Stimulated activated CD8-positive, alpha-beta memory T cell treated with anti-CD3 and anti-CD28 coated beads, Interleukin-7, amount 100 ng/mL, for 48 hours (primary cell): ENCODE measurements at places on chromosomes 2 and 18.
A peak's percentile ranks its signal among the peaks of the same experiment; 100 is the strongest.

DNA sequence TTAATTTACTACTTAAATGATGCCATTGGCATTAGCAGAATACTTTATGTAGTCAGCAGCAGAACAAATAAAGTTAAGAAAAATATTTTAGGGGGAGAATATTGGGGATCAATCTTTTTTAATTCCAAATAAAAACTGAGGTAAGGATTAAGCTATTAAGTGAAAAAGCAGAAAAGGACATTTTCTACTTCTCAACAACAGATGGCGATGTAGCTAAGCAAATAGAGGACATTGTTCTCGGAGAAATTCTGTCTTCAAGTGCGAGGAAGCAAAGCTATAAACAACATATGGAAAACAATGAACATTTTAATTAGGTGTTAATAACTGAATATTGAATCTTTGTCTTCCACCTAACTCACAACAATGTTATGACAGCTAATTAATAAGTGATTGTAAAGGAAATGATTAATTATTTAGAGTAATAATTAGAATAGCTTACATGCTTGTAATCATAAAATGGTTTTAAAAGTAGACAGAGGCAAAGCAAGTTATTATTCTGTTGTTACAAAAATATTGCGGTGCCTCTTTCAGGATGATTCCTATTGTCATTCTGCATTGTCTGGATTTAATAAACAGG is 32.9 kb upstream of the CCDC93 start:
- DNase-seq = no peak

GRCh38 chr2:223537651-223538601 is 64.2 kb downstream of the SCG2 start:
- no peak for DNase-seq

DNA sequence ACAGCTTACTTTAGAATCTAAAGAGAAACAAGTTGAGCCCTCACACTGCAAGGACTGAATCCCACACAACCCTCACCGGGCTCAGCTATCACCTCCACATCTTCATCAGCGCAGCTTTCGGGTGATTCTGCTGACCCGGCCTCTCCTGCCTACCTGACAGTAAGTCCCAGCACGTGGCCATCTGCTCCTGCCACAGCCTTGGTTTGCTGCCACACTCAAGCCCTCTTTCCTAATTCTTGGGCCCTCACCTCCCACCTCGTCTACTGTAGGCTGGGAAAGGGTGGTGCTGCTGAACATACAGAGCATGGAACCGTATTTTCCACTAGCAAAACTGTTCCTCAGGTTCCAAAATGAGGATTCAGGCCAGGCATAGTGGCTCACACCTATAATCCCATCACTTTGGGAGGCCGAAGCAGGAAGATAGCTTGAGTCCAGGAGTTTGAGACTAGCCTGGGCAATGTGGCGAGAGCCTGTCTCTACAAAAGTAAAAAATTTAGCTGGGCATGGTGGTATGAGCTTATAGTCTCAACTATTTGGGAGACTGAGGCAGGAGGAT is 55.3 kb upstream of the HAAO start:
- no peak for DNase-seq

GRCh38 chr2:201813996-201814760 is 7.8 kb downstream of the CDK15 start:
- no peak for DNase-seq

DNA sequence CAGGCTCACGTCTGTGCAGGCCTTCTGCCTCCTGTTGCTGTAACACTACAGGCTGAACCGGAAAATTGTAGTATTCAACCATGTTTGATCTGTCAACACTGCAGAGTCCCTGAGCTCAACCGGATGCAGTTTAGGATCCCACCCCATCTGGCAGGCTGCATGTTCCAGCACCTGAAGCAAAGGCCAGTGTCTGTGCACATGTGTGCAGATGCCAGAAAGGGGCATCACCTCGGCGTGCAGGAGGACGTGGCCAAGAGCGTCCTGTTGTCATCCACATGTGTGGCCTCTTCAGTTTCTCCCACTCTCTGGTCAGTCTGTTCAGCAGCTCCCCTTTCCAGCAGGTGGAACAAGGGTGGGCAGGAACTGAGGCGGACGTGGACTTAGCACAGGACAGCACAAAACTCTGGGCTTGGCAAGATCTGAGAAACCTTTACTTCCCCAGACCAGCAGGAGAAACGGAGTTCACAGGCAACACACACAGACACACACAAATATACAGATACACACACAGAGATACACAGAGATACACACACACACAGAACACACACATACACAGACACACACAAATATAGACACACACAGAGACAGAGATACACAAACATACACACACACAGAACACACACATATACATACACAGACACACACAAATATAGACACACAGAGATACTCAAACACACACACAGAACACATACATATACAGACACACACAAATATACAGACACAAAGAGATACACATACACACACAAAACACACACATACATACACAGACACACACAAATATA is 111.3 kb downstream of the NDUFA10 start:
- DNase-seq = no peak

GRCh38 chr2:144833075-144833637 is 313.2 kb upstream of the ZEB2 start:
- DNase-seq = no peak

DNA sequence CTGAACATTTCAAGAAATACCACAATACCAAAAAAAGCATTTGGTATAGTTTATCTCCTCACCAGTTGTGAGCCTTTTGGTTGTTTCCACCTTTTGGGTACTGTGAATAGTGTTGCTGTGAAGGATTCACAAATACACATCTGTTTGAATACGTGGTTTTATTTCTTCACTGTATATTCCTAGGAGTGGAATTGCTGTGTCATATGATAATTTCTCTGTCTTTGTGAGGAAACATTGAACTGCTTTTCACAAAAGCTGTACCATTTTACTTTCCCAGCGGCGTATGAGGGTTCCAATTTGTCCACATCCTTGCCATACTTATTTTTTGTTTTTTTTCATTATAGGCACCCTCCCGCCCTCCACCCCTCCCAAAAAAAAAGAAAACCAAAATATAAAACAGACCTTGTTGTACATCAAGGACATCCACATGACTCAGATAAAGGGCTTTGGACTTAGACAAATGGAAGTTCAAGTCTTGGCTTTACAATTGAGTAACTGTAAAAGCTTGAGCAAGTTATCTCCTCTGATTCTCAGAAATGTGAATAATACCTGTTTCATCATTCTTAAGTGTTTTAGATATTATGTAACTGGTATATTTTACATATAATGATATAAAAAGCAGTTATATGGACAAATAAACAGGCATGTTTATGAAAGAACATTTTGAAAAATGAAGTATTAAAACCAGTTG is 19.0 kb downstream of the UBE2E3 start:
- no peak for DNase-seq

GRCh38 chr2:175103191-175103590 is 64.8 kb downstream of the ATF2 start:
- no peak for DNase-seq

GRCh38 chr2:228590681-228591080 is 409.2 kb upstream of the SPHKAP start:
- DNase-seq = no peak

DNA sequence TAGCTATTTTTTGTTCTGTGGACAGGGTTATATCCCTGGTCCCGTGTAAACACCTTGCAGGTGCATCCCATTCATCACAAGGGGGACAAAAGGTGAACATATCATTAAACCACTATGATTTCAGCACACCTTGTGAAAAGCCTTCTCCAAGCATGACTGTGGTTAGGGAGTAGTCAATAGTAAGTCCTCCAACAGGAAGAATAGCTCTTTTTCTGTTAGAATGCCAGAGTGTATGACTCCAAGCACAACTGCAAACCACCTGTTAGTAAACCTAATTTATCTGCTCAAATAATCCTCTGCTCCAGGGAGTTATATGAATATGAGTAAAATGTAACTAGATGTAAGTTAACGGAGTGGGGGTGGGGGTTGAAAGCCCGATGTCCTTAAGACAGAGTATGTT is 240.5 kb downstream of the AGPS start:
- DNase-seq = no peak

DNA sequence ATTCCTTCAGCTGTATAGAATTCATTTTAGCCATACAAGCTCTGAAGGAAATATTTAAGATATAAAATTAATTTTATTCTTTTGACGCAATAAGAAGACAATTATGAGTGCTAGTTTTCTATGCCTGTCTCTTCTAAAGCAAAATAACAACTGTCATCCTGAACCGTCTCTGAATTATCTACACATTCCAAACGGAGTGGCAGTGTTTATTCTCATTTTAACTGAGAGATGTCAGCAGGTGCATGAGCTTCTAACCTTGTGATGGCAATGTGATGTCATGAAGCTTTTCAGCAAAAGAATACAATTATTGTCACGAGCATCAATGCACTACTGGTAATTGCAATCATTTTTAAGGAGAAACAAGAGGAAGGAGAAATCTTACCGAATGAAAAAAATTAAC is 274.8 kb downstream of the SPAG16 start:
- no peak for DNase-seq

DNA sequence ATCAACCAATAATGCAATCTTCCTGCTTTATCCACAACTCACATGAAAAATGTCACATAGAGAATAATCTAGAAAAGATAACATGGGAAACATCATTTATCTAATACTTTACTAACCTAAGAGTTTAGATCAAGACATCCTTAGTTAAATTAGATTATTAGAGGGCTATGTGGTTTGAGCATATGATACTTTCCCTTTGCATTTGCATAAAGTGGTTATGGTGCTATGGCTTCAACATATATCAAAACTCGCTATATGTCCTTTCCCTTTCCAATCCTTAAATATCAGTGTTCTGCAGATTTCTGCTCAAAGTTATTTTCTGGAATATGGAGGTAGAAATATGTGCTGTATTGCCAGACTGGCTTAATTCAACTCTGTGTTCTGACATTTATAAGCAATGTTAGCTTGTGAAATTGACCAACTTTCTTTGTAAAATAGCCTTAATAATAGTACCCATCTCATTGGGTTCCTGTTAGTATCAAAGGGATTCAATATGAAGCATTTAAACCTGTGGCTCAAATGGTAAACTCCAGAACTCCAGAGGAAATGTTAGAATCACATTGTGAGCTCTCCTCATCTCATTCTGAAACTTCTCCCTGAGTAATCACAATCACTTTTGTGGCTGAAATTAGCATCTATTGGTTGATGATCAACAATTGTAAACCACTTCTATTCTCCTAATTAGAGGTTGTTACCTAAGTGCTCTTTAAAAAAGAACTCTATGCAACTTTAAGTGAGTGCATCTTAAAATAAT is 1089.9 kb upstream of the SLC39A10 start:
- no peak for DNase-seq

DNA sequence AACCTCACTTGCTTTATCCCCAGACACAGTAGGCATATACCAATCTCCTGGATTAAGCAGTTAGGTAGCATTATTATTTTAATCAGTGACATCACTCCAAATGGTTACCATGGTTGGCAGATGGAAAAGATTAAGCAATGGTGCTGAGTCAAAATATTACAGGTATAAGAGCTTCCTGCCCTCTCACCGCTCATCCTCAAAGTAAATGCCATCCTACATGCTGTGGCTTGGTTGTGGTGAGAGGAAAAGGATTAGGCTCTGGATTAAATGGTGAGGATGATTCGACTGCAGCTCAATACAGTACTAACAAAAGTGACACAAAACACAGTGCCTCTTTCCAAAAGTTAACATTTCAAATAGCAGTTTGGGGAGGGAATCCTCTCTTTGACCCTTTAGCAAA is 108.9 kb upstream of the ACAA2 start:
- no peak for DNase-seq

DNA sequence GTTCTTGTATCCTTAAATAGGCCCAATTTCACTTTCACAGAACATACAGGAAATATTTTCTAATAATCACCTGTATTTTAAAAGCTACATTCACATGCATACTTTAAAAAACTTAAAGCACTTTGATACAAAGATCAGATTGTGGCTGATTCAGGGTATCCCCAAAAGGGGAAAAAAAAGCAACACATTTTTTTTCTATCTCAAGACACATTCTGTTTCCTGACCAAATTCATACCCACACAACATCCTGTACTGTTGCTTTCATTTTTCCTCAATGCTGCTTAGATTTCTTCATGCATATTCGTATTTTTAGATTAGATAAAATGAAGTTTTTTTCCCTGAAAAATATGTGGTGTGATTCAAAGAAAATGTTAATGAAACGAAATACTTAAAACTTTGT is 122.5 kb downstream of the TMEFF2 start:
- DNase-seq = no peak

DNA sequence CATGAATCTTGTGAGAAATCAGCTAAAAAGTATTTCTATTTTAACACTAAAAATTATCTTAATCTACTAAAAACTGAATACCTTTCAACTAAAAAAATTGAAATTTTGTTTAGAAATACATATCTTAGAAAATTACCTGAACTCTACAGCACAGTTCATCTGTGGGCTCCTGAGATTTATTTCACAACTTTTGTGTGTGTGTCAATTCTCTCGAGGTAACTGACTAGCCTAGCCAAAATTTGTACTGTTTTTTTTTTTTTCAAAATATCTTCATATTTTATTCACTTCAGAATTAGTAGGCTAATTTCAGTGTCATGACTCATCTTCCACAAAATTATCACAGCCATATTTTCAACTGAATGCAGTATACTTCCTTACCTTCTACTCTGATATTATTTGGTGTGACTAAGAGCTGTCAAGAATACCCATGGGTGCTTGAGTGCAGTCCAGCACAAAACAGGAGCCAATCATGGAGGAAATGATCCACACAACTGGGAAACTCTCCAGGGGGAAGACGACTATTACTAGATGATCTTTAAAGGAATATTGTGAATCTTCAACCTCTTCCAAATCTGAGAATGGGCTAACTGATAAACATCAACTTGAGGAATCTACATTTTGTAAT is 174.6 kb downstream of the ZNF385B start:
- no peak for DNase-seq

DNA sequence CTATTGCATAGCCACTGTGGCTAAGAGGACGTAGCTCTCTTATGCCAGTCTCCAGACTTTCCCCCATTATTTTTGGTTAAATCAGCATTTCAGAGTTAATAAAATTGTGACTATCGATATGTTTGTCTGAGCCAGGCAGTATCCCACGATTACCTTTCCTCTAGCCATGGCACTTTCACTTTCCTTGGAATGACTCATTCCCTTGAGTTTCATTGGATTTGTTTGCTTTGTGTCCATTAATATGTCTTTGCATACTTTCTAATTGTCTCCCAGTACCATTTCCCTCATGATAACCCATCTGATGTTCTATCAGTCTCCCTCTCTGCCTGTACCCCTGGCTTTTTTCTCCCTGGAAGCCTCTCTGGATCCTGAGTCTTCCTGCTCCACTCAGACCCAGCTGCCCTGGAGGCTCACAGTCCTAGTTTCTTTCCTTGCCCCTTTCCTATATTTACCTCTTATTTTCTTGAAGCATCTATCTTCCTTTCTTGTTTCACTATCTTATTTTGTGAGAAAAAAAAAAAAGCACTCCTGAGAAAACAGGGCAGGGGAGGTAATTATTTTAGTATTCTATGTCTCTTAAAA is 126.1 kb downstream of the MTX2 start:
- no peak for DNase-seq

GRCh38 chr2:11688222-11689069 is 18.5 kb upstream of the NTSR2 start:
- DNase-seq = peak; percentile 70

GRCh38 chr2:21916934-21917522 is 793.3 kb downstream of the TDRD15 start:
- no peak for DNase-seq
